ENCODE measurements at places on chromosomes 7 and 10.

- DNase-seq = no peak
Observed at GRCh38 chr7:17659126-17659525, 281.2 kb downstream of the SNX13 start.

- no peak for DNase-seq
Observed at GRCh38 chr7:148615085-148615730, 24.6 kb downstream of the C7orf33 start.

- DNase-seq = peak; percentile 30
Observed at GRCh38 chr7:117273814-117274225, 49.0 kb downstream of the WNT2 start.

GRCh38 chr7:109635374-109635773, 1065.7 kb downstream of the DNAJB9 start:
- DNase-seq = no peak

DNA sequence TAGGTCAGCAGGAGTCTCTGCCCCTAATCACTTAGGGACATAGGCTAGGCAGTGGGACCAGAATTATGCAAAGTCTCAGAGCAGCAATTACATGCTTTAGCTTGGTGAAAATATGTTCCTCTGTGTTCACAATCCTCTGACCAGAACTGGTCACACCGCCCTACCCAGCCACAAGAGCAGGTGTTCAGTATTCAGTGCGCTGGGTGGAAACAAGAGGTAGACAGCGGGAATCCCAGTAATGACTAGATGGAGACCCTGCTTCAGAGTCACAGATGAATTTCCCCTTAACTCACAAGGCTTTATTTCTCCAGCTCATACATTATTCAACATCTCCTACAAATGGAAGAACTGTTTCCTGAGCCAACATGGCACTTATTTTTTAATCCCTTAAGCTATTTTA, 763.7 kb upstream of the POM121L12 start:
- no peak for DNase-seq

- DNase-seq = no peak
Observed at GRCh38 chr7:128876586-128876977, 13.9 kb downstream of the ATP6V1F start.

- no peak for DNase-seq
Observed at GRCh38 chr10:25226775-25227682, 52.2 kb downstream of the GPR158 start.

DNA sequence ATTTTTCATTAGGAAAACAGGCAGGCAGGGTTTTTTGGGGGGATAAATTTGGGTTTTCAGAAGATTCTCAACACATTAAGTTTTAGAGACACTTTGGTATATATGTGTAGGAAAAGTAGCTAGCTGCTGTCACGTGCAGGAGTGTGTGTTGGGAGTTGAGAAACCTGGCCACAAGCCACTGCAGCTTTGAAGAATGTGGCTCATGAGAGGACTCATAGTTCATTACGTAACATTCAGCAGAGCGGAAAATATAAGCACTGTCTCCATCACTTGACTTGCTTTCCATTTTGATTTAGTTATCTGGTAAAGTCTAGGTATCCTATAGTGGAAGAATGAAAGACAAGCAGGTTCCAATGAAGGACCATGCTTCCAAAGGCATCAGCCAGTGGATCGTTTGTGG, 31.2 kb downstream of the SMNDC1 start:
- DNase-seq = no peak

- DNase-seq = no peak
Observed at GRCh38 chr10:59677253-59677831, 32.3 kb downstream of the SLC16A9 start.

- no peak for DNase-seq
Observed at GRCh38 chr7:30522159-30522558, 17.5 kb upstream of the GGCT start.

GRCh38 chr7:50661345-50662040, 96.3 kb upstream of the DDC start:
- no peak for DNase-seq

GRCh38 chr10:46225597-46225996, 61.2 kb upstream of the ANTXRL start:
- no peak for DNase-seq

- DNase-seq = no peak
Observed at GRCh38 chr7:2929321-2930201, 85.5 kb upstream of the GNA12 start.

DNA sequence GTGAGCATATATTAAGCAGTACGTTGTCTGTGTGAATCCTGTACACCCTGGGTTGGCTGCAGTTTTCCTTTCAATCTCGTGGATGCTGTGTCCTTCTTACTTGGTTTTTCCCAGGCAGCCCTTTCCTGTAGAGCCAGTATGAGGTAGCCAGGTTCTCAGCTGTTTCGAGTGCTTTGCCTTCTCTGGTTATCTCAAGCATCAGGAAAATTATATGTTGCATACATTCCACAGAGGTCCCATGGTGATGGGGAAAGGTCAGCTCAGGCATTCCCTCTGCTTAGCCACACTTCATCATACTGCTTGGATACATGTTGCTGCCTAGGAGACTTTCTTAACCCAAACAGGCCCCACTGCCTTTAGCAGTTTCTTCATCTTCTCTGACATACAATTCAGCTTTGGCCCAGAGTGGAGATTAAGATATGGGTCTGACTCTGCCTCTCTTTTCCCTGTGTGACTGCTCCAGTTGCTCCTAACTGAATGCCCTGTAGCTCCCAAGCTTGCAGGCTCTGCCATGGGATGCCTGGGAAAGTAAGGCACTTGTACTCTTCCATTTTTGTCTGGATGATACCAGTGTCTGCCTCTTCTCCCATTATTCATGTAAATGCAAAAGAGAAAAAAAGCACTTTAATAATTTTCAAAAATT, 11.3 kb downstream of the GNAI1 start:
- peak; percentile 21 for DNase-seq

DNA sequence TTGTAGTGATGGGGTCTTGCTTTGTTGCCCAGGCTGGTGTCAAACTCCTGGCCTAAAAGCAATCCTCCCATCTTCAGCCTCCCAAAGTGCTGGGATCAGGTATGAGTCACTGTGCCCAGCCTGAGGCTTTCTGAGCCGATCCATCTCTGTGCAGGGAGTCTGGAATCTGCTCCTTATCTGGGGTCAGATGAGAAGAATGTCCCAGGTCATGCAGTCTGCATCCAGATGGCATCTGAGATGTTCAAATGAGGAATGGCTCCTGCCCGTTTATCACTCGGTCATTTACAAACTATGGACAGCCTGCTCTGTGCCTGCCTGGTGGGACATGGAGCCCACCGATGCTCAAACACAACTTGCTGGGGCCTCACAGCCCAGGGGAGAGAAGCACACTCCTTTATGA, 11.1 kb upstream of the SLC18A3 start:
- DNase-seq = no peak

DNA sequence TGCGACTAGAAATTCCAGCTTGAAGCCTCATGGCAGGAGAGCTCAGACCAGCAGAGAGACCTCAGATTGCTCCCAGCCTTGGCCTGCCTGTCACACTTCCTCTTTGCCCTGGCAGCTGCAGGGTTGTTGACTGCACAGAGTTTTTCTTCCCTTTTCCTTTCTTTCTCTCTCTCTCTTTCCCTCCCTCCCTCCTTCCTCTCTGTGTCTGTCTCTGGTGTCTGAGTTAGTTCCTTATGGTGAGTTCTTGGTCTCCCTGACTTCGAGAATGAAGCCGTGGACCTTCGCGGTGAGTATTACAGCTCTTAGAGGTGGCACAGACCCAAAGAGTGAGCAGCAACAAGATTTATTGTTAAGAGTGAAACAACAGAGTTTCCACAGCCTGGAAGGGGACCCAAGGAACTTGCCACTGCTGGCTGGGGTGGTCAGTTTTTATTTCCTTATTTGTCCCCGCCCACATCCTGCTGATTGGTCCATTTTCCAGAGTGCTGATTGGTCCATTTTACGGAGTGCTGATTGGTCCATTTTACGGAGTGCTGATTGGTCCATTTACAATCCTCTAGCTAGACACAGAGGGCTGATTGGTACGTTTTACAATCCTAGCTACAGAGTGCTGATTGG, 266.3 kb downstream of the RPS24 start:
- no peak for DNase-seq

Measured in NCI-H1417 treated with DMSO at 0.1 percent for 48 hours (cell line).